T-helper 2 cell treated with Interferon-gamma antibody and Interleukin-4, amounts not matched to agents 5 μg/mL and 100 μg/mL, for 36 hours (primary cell): ENCODE measurements at places on chromosomes 1 and 21.

DNA sequence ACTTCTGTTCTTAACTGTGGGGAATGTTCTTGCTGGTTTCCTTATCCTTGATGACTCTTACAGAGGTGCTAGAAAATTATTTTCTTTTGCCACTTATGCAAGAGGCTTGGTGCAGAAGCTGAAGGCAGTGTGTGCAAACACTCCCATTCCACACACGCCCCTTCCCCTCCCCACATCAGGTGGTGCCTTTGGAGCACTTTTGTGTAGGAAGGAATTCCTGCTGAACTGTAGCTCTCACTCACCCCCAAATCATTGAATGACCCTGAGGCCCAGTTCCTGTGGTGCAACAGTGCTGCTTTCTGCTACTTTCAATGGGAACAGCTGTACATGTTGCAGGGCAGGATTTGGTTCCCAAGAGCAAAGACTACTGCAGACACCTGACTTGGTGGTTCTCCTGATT is 101.8 kb downstream of the CD247 start:
- H3K27me3 ChIP-seq = no peaks in the 10 kb centered on the region
- DNase-seq = no peak
- H3K36me3 ChIP-seq = peaks cover 21% of the 10 kb centered on the region
- H3K27ac ChIP-seq = no peak overlapping the region

- no peak overlapping the region for H3K4me3 ChIP-seq
- H3K27ac ChIP-seq = no peak overlapping the region
- H3K36me3 ChIP-seq = no peaks in the 10 kb centered on the region
- DNase-seq = no peak
These were observed 21.6 kb upstream of the RGL1 start for GRCh38 chr1:183783342-183783741.

GRCh38 chr1:100322436-100323211 is 29.7 kb upstream of the CDC14A start:
- H3K36me3 ChIP-seq = peaks cover 5% of the 10 kb centered on the region
- H3K4me1 ChIP-seq = peaks cover 8% of the 10 kb centered on the region
- no peak overlapping the region for H3K4me3 ChIP-seq
- no peak for DNase-seq

DNA sequence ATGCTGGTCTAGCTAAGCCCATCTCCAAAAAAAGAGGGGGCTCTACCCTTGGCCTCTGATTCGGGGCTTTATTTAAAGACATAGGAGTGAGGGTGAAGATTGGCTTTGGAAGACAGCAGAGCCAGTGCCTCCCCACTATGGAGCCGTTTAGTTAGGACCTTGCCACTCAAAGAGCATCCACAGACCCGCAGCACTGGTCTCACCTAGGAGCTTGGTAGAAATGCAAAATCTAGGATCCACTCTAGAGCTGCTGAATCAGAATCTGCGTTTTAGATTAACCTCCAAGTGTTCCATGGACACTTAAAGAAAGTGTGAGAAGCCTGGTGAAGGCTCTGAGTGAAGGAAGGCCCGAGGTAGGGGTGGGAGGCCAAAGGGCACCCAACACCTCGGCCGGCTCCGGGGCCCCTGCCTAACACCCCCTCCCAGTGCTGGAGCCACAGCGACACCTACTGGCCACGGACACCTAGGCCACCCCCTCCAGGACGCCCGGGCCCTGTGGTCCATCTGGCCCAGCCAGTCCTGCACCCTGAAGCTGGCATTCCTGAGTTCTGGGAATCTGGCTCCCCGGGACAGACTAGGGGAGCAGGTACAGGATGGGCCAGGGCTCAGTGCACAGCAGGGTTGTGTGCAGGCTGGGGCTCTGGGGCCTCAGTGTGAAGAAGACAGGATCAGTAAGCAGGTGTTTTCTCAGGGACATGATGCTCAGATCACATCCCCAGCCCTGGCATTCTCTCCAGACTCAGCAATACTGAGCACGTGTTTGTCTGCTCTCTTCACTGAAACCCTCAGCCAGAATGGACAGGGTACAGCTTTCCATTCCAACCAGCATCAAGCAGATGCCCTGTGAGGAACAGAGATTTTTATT is 79.2 kb downstream of the TMEM53 start:
- no peak overlapping the region for H3K4me3 ChIP-seq
- H3K36me3 ChIP-seq = no peaks in the 10 kb centered on the region
- H3K4me1 ChIP-seq = no peaks in the 10 kb centered on the region
- peak; percentile 63 for DNase-seq
- no peak overlapping the region for H3K27ac ChIP-seq

DNA sequence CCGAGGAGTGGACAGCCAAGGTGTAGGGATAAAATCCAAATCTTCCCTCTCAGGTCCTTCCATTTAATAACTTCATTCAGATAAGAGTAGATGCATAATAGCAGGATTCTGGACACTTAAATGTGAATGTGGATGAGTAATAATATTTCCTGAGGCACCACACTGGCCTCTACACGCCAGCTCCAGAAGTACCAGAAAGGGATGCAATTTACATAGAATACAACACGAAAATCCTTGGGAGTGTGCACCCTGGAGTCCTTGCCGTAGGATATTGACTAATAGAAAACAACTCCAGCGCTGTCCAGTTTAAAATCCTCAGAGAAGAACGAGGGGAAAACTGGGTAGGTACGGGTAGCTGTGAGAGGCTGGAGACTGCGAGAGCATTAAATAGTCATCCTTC is 6.9 kb downstream of the PLXNA2 start:
- H3K27ac ChIP-seq = no peak overlapping the region
- H3K4me3 ChIP-seq = no peak overlapping the region
- no peaks in the 10 kb centered on the region for H3K36me3 ChIP-seq
- no peak for DNase-seq
- H3K4me1 ChIP-seq = peaks cover 12% of the 10 kb centered on the region
- peaks cover 68% of the 10 kb centered on the region for H3K27me3 ChIP-seq

GRCh38 chr1:23837908-23838307 is 12.7 kb upstream of the HMGCL start:
- H3K4me1 ChIP-seq = peaks cover 11% of the 10 kb centered on the region
- DNase-seq = no peak
- no peaks in the 10 kb centered on the region for H3K36me3 ChIP-seq

GRCh38 chr1:231592809-231593208 is 33.8 kb upstream of the DISC1 start:
- no peaks in the 10 kb centered on the region for H3K36me3 ChIP-seq
- H3K4me1 ChIP-seq = peaks cover 15% of the 10 kb centered on the region
- H3K27ac ChIP-seq = no peak overlapping the region
- no peak overlapping the region for H3K4me3 ChIP-seq
- no peak for DNase-seq
- H3K27me3 ChIP-seq = peaks cover 6% of the 10 kb centered on the region

DNA sequence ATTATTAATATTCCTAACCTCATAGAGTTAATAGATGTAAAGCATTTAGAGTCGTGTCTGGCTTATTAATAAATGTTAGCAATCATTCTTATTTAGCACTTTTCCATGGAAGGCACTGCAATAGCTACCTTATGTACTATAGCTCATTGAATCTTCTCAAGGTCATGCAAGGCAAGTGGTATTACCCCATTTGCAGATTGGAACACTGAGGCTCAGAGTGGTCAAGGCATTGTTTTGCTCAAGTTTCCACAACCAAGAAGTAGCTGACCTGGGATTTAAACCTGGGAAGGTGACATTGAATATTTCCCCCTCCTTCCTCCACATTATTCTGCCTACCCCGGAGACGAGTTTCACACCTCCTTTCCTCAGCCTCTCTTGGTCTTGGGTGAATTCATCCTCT is 37.8 kb upstream of the EYA3 start:
- no peak overlapping the region for H3K27ac ChIP-seq
- no peaks in the 10 kb centered on the region for H3K36me3 ChIP-seq

- no peaks in the 10 kb centered on the region for H3K36me3 ChIP-seq
- H3K4me3 ChIP-seq = no peak overlapping the region
- no peak overlapping the region for H3K27ac ChIP-seq
- no peak for DNase-seq
- no peaks in the 10 kb centered on the region for H3K4me1 ChIP-seq
These were observed 74.6 kb downstream of the CAMK2N1 start for GRCh38 chr1:20411196-20411980.

DNA sequence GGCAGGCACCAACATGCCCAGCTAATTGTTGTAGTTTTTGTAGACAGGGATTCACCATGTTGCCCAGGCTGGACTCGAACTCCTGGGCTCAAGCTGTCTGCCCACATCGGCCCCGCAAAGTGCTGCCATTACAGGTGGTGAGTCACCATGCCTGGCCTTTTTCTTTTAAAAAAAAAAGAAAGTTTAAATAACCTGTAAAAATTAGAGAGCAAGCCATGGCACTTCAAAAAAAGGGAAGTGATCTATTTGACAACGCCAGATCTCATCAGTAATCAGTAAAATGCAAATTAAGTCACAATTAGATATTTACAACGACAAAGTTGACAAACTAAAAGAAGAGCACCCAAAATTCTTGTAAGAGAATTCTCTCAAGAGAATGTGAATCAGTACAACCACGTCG is 2.9 kb upstream of the RBBP5 start:
- H3K27me3 ChIP-seq = no peaks in the 10 kb centered on the region
- peaks cover 16% of the 10 kb centered on the region for H3K4me1 ChIP-seq
- H3K4me3 ChIP-seq = no peak overlapping the region
- H3K36me3 ChIP-seq = no peaks in the 10 kb centered on the region

- H3K4me3 ChIP-seq = peak overlapping the region; percentile 54
- H3K4me1 ChIP-seq = peaks cover 59% of the 10 kb centered on the region
- peak overlapping the region; percentile 78 for H3K27ac ChIP-seq
These were observed 12.4 kb downstream of the ZBTB17 start for GRCh38 chr1:15963363-15963967.

- DNase-seq = no peak
- H3K4me3 ChIP-seq = no peak overlapping the region
- no peaks in the 10 kb centered on the region for H3K27me3 ChIP-seq
- peaks cover 2% of the 10 kb centered on the region for H3K36me3 ChIP-seq
- no peak overlapping the region for H3K27ac ChIP-seq
These were observed 358.8 kb downstream of the DPYD start for GRCh38 chr1:97562081-97562480.

DNA sequence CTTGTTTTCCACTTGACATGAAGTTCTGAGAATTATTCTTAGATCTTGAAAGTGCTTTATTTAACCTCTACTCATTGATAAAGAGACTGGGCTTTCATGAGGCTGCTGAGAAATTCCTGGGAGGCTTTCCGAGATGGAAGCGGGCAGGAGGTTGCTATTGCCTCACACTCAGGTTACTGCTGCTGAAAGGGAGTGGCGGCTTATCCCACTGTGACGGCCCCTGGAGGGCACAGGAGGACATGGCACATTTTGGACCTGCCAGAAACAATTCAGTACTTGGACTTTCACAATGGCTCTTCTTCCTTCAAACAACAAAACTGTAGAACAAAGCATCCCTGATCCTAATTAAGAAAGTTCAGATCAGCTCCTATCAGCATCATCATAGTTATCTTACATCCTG is 16.2 kb upstream of the MARK1 start:
- H3K4me3 ChIP-seq = no peak overlapping the region
- no peaks in the 10 kb centered on the region for H3K36me3 ChIP-seq
- DNase-seq = no peak
- no peak overlapping the region for H3K27ac ChIP-seq
- no peaks in the 10 kb centered on the region for H3K27me3 ChIP-seq
- no peaks in the 10 kb centered on the region for H3K4me1 ChIP-seq

DNA sequence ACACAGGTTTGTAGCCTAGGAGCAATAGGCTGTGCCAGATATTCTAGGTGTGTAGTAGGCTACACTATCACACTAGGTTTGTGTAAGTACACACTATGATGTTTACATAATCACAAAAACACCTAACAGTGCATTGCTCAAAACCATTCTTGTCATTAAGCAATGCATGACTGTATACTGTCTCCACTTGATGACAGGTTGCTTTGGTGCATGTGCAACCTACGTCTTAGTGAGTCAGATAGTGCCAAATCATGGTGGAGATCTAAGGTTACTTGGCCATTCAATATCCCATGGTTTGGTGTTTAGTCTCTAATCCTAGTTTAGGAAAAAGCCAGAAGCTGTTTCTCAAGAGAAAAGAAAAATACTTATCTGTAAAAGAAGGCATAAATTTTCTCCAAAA is 181.1 kb downstream of the KCNK2 start:
- H3K4me1 ChIP-seq = no peaks in the 10 kb centered on the region
- DNase-seq = no peak
- H3K27ac ChIP-seq = no peak overlapping the region
- no peaks in the 10 kb centered on the region for H3K36me3 ChIP-seq
- H3K27me3 ChIP-seq = no peaks in the 10 kb centered on the region

GRCh38 chr1:66292944-66293343 is 241.0 kb upstream of the SGIP1 start:
- H3K27me3 ChIP-seq = peaks cover 7% of the 10 kb centered on the region
- H3K4me3 ChIP-seq = no peak overlapping the region
- no peak for DNase-seq
- H3K27ac ChIP-seq = no peak overlapping the region

GRCh38 chr1:55071477-55071876 is 32.1 kb downstream of the PCSK9 start:
- H3K4me1 ChIP-seq = peaks cover 32% of the 10 kb centered on the region
- no peak for DNase-seq
- peaks cover 74% of the 10 kb centered on the region for H3K36me3 ChIP-seq
- H3K27ac ChIP-seq = no peak overlapping the region
- no peaks in the 10 kb centered on the region for H3K27me3 ChIP-seq

DNA sequence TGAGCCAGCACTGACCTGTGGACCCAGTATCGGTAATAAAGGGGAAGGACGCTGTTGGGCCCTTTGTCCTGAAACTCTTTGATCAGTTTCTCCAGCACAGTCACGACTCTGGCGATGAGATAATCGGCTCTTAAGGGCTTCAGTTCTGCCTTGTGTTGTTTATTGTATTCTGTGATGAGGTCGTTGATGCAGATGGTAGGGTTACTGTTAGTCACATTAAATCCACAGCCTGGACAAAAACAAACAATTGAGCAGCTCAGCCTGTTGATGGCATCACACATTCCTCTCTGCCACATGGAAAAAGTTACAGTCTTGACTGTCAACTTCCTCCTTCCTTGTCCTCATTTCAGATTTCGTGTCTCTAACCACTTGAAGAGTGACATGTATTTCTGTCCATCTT is 57.6 kb downstream of the SIM2 start:
- no peaks in the 10 kb centered on the region for H3K27me3 ChIP-seq
- no peak for DNase-seq
- H3K36me3 ChIP-seq = peaks cover 2% of the 10 kb centered on the region

- no peaks in the 10 kb centered on the region for H3K36me3 ChIP-seq
- DNase-seq = no peak
- no peaks in the 10 kb centered on the region for H3K4me1 ChIP-seq
- no peak overlapping the region for H3K27ac ChIP-seq
- H3K4me3 ChIP-seq = no peak overlapping the region
- H3K27me3 ChIP-seq = no peaks in the 10 kb centered on the region
These were observed 42.8 kb upstream of the ARTN start for GRCh38 chr1:43890815-43891214.

DNA sequence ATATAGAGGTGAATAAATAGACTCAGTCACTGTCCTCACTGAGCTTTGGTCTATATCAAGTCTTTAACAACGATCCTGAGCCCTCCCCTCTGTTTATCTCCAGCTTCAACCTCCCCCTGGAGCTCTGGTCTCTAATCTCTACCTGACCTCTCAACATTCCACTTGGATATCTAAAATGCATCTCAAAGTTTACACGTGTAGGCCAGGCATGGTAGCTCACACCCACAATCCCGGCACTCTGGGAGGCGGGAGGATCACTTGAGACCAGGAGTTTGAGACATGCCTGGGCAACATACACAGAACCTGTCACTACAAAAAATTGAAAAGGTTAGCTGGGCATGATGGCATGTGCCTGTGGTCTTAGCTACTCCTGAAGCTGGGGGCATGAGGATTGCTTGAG is 53.4 kb downstream of the GADD45A start:
- DNase-seq = no peak
- no peak overlapping the region for H3K27ac ChIP-seq
- H3K27me3 ChIP-seq = peaks cover 2% of the 10 kb centered on the region
- peaks cover 12% of the 10 kb centered on the region for H3K4me1 ChIP-seq
